PC-9 (cell line): ENCODE measurements at places on chromosomes 11 and 22. TPM values are rescaled to one million over a fixed set of nuclear protein-coding genes. Genes with fewer than 3 reads are reported as not detected.

DNA sequence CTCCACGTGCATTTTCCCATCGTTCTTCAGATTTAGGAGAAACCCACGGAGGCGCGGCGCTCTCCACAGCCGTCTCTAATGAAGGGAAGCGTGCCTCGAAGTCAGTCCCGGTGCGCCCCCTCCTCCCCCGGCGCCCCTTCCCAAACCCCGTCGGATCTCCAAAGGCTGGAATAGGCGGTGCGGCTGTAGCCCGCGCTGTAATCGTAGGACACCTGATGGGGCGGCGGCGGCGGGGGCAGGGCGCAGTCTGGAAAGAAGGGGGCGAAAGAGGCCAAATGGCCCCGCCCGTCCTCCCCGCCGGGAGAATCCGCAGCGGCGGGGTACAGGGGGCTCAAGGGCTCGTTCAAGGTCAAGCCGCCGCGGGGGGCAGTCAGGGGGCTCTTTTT lies 1.3 kb downstream of the FAM181B start:
- H3K27me3 ChIP-seq = no peaks in the 10 kb centered on the region
- H3K4me1 ChIP-seq = no peaks in the 10 kb centered on the region
- no peak for DNase-seq
- H3K27ac ChIP-seq = no peak overlapping the region

DNA sequence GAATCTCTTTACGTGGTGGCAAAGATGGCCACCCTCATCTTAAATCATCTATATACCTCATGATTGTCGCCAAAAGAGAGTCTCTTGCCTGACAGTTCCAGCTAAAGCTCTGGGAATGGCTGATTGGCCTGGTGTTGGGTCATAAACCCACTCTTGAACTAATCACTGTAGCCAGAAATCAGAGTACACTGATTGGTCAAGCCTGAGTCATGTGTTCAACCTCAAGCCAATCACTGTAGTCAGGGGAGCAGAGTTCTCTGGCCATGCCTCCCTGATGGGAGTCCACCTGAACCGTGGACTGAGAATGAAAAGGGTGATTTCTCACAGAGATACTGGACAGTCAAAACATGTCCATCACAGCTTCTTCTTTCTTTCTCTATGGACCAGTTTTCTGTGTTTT lies 45.8 kb downstream of the RCN1 start:
- H3K27me3 ChIP-seq = no peaks in the 10 kb centered on the region
- no peaks in the 10 kb centered on the region for H3K36me3 ChIP-seq
- H3K4me3 ChIP-seq = no peak overlapping the region
- no peak for DNase-seq
- H3K4me1 ChIP-seq = peaks cover 20% of the 10 kb centered on the region
- H3K27ac ChIP-seq = peak overlapping the region; percentile 67

DNA sequence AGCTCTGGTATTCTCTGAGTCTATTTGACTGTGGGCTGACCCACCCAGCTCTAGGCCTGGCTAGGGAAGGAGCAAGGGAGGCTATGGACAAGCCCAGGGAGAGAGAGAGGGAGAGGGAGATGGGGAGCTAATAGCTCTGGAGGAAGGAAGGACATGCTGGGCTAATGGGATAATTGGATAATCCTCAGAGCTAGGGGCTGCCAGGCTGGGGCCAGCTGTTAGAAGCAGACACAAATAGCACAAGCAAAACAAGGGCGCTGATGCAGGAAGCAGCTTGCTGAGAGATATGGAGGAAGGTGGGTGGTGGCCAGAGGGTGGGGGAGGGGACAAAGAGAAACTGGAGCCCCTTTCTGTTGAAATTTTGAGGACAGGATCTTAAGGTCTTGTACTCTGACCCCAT lies 23.2 kb downstream of the ADORA2A start:
- H3K4me1 ChIP-seq = peaks cover 8% of the 10 kb centered on the region; the same call in 1 of the 2 replicates
- no peak overlapping the region for H3K4me3 ChIP-seq
- no peaks in the 10 kb centered on the region for H3K27me3 ChIP-seq
- no peak for DNase-seq
- no peak overlapping the region for H3K27ac ChIP-seq
- no peaks in the 10 kb centered on the region for H3K36me3 ChIP-seq

DNA sequence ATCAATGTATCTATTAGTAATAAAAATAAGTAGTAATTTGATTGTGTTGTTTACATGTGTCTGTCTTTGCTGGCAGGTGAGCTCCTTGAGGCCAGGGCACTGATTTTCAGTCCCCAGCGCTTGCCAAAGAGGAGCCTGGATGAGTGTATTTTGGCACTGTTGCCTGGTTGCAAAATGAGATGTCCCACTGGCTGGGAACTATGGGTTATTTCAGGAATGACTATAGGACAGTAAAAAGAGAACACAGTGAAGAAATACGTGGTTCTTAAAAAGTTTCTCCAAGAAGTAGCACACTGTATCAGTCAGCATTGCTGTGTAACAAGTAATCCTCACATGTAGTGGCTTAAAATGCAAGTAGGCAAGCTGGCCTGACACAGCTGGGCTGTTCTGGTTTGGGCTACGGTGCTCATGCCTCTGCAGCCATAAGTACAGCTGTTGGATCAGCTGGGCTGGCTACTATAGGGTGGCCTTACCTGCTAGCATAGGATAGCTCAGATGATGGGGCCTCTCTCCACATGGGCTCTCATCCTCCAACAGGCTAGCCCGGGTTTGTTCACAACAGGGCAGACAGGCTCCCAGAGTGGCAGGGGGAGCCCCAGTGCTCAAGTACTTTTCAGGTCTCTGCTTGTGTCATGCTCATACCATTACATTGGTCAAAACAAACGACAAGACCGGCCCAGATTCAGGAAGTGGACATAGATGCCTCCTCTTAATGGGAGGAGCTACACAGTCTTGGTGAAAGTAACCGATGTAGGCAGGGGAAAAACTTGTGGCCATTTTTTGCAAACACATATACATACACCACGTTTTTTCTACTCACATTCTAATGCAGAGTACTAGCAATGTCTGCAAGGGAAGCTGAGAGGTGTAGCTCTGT lies 399.1 kb downstream of the LARGE1 start:
- no peak for DNase-seq
- no peak overlapping the region for H3K4me3 ChIP-seq
- H3K27me3 ChIP-seq = no peaks in the 10 kb centered on the region

- no peaks in the 10 kb centered on the region for H3K36me3 ChIP-seq
- H3K4me1 ChIP-seq = no peaks in the 10 kb centered on the region
- H3K4me3 ChIP-seq = no peak overlapping the region
- DNase-seq = no peak
Observed at GRCh38 chr22:49569286-49570031, 258.2 kb downstream of the BRD1 start.

Gene DNAJB7
- not detected in 2 replicates for total RNA-seq
